Thyroid gland (tissue), 4 donors: ENCODE measurements at places on chromosomes 11 and 22. TPM values are rescaled to one million over a fixed set of nuclear protein-coding genes. Genes with fewer than 3 reads are reported as not detected.

- no peak for DNase-seq
- H3K27me3 ChIP-seq: no peaks in the 10 kb centered on the region
- no peak overlapping the region for H3K4me3 ChIP-seq
- H3K36me3 ChIP-seq: no peaks in the 10 kb centered on the region
- peaks cover 7% of the 10 kb centered on the region for H3K4me1 ChIP-seq
- H3K27ac ChIP-seq: no peak overlapping the region
Measured at GRCh38 chr11:63802637-63803414, 10.4 kb upstream of the SPINDOC start.

DNA sequence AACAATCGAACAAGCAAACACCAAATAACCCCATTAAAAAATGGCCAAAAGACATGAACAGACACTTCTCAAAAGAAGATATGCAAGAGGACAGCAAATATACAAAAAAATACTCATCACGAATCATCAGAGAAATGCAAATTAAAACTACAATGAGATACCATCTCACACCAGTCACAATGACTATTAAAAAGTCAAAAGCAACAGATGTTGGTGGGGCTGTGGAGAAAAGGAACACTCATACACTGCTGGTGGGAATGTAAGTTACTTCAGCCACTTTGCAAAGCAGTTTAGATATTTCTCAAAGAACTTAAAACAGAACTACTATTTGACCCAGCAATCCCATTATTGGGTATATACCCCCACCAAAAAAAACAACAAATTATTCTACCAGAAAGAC is 51.3 kb upstream of the FLI1 start:
- DNase-seq: no peak
- no peaks in the 10 kb centered on the region for H3K36me3 ChIP-seq
- no peak overlapping the region for H3K27ac ChIP-seq
- no peaks in the 10 kb centered on the region for H3K4me1 ChIP-seq
- no peak overlapping the region for H3K4me3 ChIP-seq
- H3K27me3 ChIP-seq: no peaks in the 10 kb centered on the region

GRCh38 chr11:8330404-8330803 is 66.7 kb upstream of the LMO1 start:
- H3K27me3 ChIP-seq: no peaks in the 10 kb centered on the region
- no peak overlapping the region for H3K27ac ChIP-seq
- no peaks in the 10 kb centered on the region for H3K36me3 ChIP-seq
- H3K4me1 ChIP-seq: peaks cover 13% of the 10 kb centered on the region

- no peak overlapping the region for H3K27ac ChIP-seq
- no peak for DNase-seq
- peaks cover 16% of the 10 kb centered on the region for H3K36me3 ChIP-seq
Measured at GRCh38 chr22:23255506-23256170, 75.3 kb downstream of the BCR start.

- DNase-seq: no peak
- peaks cover 35% of the 10 kb centered on the region for H3K36me3 ChIP-seq
- H3K27me3 ChIP-seq: no peaks in the 10 kb centered on the region
- H3K4me3 ChIP-seq: no peak overlapping the region
- peaks cover 26% of the 10 kb centered on the region for H3K4me1 ChIP-seq
- H3K27ac ChIP-seq: no peak overlapping the region
Measured at GRCh38 chr11:130128626-130129025, 31.0 kb upstream of the ST14 start.

GRCh38 chr11:117300773-117301172 is 9.6 kb downstream of the BACE1-AS start:
- no peaks in the 10 kb centered on the region for H3K27me3 ChIP-seq
- H3K36me3 ChIP-seq: no peaks in the 10 kb centered on the region
- no peak for DNase-seq

DNA sequence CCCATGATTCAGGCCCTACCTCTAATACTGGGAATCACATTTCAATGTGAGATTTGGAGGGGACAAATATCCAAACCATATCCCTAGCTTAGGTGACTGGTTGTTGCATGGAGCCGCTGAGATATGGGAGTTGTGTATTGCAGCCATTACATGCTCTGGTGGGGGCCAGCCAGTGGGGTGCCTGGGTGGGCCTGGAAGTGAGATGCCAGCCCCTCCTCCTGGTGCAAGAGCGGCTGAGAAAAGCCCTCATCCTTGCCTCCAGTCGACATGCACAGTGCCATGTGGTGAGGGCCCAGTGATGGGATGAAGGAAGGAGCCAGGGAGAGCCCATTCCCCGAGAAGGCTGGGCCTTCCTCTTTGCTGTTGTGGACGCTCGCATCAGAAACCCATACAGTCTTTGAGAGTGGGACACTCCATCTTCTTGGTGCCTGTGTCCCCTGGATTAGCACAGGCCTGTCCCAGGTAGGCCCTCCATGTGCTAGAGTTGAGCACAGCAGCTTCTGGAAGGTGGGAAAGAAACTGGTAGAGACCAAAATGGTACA is 1043.0 kb downstream of the TBC1D22A start:
- no peak overlapping the region for H3K4me3 ChIP-seq
- H3K4me1 ChIP-seq: no peaks in the 10 kb centered on the region
- H3K27me3 ChIP-seq: no peaks in the 10 kb centered on the region

GRCh38 chr11:88886796-88887195 is 179.0 kb downstream of the GRM5 start:
- DNase-seq: no peak
- no peak overlapping the region for H3K4me3 ChIP-seq
- H3K4me1 ChIP-seq: no peaks in the 10 kb centered on the region
- no peaks in the 10 kb centered on the region for H3K36me3 ChIP-seq
- H3K27me3 ChIP-seq: no peaks in the 10 kb centered on the region
- H3K27ac ChIP-seq: no peak overlapping the region

Gene OR51E2
- total RNA-seq: not detected

DNA sequence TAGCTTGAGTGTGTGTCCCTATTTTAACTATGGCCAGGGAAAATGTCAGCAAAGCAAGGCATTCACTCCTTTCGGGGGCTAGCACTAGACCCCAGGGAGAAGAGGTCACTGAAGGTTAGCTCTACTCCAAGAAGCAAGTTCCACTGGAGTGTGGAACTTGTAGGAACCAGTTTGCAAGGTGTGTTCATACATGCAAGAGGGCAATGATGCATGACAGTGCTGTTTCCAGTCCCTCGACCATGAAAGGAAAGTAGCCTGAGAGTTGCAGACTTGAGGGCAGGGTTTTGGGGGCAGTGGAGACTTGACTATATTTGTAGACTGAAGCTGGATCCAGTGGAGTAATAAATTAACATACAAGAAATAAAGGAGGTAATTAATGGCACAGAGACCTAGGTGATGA is 21.6 kb upstream of the SLC36A4 start:
- DNase-seq: no peak
- H3K4me1 ChIP-seq: peaks cover 13% of the 10 kb centered on the region
- no peaks in the 10 kb centered on the region for H3K36me3 ChIP-seq
- no peak overlapping the region for H3K27ac ChIP-seq
- H3K4me3 ChIP-seq: no peak overlapping the region
- H3K27me3 ChIP-seq: no peaks in the 10 kb centered on the region

Gene PRR33
- total RNA-seq: not detected

Gene FGF19
- not detected for total RNA-seq

DNA sequence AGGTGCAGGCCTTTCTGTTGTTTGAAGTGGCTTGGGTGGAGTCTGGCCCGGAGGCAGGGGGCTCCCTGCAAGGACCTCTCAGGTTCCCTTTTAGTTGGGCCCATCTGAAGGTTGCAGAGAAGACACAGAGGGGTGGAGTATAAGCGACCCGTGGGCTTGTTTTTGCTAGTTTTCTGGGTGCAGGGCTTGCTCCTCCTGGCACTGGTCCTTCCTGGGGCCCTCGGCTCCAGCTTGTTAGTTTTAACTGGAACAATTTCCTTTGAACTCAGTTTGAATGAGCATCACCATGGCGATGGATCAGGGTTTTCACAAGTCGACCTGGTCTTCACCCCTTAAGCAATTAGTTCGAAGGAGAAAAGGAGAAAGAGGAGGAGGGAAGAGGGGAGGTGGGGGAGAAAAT is 28.5 kb upstream of the OAF start:
- H3K4me1 ChIP-seq: peaks cover 34% of the 10 kb centered on the region
- no peaks in the 10 kb centered on the region for H3K36me3 ChIP-seq
- H3K27me3 ChIP-seq: no peaks in the 10 kb centered on the region
- DNase-seq: no peak

GRCh38 chr22:49962012-49962750 is 1.6 kb downstream of the PIM3 start:
- H3K36me3 ChIP-seq: peaks cover 29% of the 10 kb centered on the region
- DNase-seq: peak; percentile 88
- peaks cover 41% of the 10 kb centered on the region for H3K4me1 ChIP-seq

DNA sequence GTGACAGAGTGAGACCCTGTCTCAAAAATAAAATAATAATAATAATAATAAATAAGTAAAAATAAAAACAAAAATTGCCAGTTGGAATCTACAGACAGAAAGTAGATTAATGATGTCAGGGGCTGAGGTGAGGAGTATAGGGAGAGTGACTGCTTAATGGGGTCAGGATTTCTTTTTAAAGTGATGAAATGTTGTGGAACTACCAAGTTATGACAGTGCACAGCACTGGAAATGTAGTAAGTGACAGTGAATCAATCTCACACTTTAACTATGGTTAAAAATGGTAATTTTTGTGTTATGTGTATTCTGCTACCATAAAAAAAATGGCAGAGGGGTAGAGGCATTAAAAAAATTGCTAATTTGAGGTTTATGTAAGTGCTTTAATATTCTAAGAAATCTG is 87.2 kb downstream of the ATG16L2 start:
- no peaks in the 10 kb centered on the region for H3K27me3 ChIP-seq
- H3K36me3 ChIP-seq: no peaks in the 10 kb centered on the region
- no peaks in the 10 kb centered on the region for H3K4me1 ChIP-seq
- no peak for DNase-seq
- no peak overlapping the region for H3K4me3 ChIP-seq

Gene UBQLNL
- 1.1 TPM for total RNA-seq

DNA sequence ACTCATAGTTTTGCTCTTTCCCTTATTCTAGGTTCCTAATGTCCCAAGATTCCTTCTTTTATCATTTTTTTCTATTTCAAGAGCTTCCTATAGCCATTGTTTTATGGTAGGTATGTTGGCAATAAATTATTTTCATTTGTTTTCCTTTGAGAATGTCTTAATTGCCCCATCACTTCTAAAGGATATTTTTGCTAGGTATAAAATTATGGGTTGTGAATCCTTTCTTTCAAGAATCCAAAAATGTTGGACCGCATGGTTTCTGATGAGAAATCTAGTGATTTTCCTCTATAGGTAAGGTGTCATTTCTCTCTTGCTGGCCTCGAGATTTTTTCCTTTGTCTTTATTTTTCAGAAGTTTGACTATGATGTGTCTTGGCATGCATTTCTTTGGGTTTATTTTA is 22.3 kb downstream of the RTL6 start:
- H3K4me3 ChIP-seq: no peak overlapping the region
- no peak overlapping the region for H3K27ac ChIP-seq
- H3K4me1 ChIP-seq: no peaks in the 10 kb centered on the region
- DNase-seq: no peak

DNA sequence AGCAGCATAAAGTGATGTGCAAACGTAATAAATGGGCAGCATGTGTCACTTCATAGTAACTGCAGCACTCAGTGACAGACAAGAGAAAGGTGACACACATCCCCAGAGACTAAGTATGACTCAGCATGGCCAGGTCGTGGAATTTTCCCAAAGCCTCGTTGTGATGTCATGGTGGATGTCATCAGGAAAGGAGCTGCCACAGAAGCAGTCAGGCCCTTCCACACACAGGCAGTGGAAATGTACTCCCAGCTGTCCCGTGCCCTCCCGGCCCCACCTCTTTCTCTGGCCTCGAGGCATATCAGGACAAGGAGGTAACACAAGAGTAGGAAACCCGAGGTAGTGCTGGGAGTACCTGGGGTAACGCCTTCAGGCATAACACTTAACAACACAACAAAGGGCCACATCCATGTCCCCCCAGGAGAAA is 8.1 kb downstream of the PC start:
- no peaks in the 10 kb centered on the region for H3K4me1 ChIP-seq
- H3K36me3 ChIP-seq: no peaks in the 10 kb centered on the region
- H3K27ac ChIP-seq: no peak overlapping the region
- no peak overlapping the region for H3K4me3 ChIP-seq
- no peaks in the 10 kb centered on the region for H3K27me3 ChIP-seq

DNA sequence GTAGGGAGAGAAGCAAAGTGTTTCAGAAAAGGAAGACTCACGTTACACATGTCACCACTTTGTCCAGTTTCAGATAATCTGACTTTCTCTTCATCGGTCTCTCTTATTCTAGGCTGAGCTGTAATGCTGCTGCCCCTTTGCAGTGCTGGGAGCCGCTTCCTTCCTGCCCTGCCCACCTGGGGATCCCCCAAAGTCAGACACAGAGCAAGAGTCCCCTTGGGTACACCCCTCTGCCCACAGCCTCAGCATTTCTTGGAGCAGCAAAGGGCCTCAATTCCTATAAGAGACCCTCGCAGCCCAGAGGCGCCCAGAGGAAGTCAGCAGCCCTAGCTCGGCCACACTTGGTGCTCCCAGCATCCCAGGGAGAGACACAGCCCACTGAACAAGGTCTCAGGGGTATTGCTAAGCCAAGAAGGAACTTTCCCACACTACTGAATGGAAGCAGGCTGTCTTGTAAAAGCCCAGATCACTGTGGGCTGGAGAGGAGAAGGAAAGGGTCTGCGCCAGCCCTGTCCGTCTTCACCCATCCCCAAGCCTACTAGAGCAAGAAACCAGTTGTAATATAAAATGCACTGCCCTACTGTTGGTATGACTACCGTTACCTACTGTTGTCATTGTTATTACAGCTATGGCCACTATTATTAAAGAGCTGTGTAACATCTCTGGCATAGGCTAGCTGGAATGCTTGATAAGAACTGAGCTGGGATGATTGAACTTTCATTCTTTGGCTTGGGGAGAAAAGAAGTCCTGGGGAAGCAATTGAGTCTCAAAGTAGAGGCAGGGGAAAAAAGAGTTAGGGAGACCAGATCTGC is 31.2 kb upstream of the SMIM35 start:
- H3K36me3 ChIP-seq: no peaks in the 10 kb centered on the region
- H3K4me3 ChIP-seq: no peak overlapping the region
- H3K27me3 ChIP-seq: no peaks in the 10 kb centered on the region

GRCh38 chr22:44574057-44574639 is 76.1 kb upstream of the RTL6 start:
- H3K27me3 ChIP-seq: no peaks in the 10 kb centered on the region
- no peaks in the 10 kb centered on the region for H3K36me3 ChIP-seq
- no peaks in the 10 kb centered on the region for H3K4me1 ChIP-seq
- H3K4me3 ChIP-seq: no peak overlapping the region
- DNase-seq: no peak

DNA sequence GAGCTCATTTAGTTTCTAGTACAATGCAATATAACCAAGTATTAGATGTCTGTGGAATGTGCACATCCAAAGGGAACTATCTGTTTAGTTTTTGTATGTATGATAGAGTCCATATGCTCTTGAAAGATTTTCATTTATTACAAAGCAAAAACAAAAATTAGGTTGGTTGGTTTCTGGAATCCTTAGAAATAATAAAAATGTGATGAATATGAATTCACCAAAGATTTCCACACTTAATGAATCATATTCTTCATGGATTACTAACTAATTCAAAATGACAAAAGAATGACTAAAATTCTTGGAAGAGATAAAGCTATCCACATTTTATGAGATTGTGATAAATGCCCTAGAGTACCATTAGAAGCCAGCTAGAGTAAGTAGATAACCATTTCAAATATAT is 261.1 kb downstream of the SBF2 start:
- H3K36me3 ChIP-seq: no peaks in the 10 kb centered on the region
- no peaks in the 10 kb centered on the region for H3K27me3 ChIP-seq
- DNase-seq: no peak
- H3K4me3 ChIP-seq: no peak overlapping the region
- no peaks in the 10 kb centered on the region for H3K4me1 ChIP-seq

GRCh38 chr11:81174646-81175330 is 1558.9 kb downstream of the FAM181B start:
- no peak overlapping the region for H3K4me3 ChIP-seq
- no peak for DNase-seq
- no peak overlapping the region for H3K27ac ChIP-seq
- H3K27me3 ChIP-seq: no peaks in the 10 kb centered on the region
- no peaks in the 10 kb centered on the region for H3K4me1 ChIP-seq
